ENCODE measurements at places on chromosomes 7 and 10. TPM values are rescaled to one million over a fixed set of nuclear protein-coding genes. Genes with fewer than 3 reads are reported as not detected.

Gene CROT
- total RNA-seq = 5.0 TPM

Gene ZNF511
- total RNA-seq = 21.4 TPM

Gene TSPAN15
- total RNA-seq = 86.2 TPM

Gene TRIP6
- 48.9 TPM for total RNA-seq

Gene C10orf62
- not detected for total RNA-seq

Gene TSPAN13
- 37.2 TPM for total RNA-seq

Gene BUD31
- 82.6 TPM for total RNA-seq

Gene MPP7
- total RNA-seq = 2.8 TPM

Gene FAM24B
- total RNA-seq = 0.76 TPM

Gene ASB10
- total RNA-seq = not detected

Gene CYP2C19
- total RNA-seq = not detected

Gene IDI2
- total RNA-seq = not detected

Gene PPP1R3C
- total RNA-seq = 0.09 TPM

Gene C10orf143
- total RNA-seq = 0.69 TPM

Gene VWC2
- not detected for total RNA-seq

Gene TMEM273
- total RNA-seq = 5.6 TPM

Gene OR6B1
- not detected for total RNA-seq

Gene CHN2
- total RNA-seq = 0.65 TPM

Gene TMEM236
- 0.43 TPM for total RNA-seq

Gene ST8SIA6
- total RNA-seq = 0.26 TPM

Gene PRR15
- total RNA-seq = under 0.01 TPM

Gene BEND7
- 9.3 TPM for total RNA-seq

Gene COL17A1
- under 0.01 TPM for total RNA-seq

Gene NUP205
- 33.2 TPM for total RNA-seq

Gene RASA4B
- total RNA-seq = 3.8 TPM

Gene UTF1
- total RNA-seq = not detected

Gene NUDT5
- total RNA-seq = 42.5 TPM
